ENCODE measurements at places on chromosomes 16 and 17.

- no peak for DNase-seq
These were observed 218.3 kb downstream of the FTO start for GRCh38 chr16:53922067-53922806.

DNA sequence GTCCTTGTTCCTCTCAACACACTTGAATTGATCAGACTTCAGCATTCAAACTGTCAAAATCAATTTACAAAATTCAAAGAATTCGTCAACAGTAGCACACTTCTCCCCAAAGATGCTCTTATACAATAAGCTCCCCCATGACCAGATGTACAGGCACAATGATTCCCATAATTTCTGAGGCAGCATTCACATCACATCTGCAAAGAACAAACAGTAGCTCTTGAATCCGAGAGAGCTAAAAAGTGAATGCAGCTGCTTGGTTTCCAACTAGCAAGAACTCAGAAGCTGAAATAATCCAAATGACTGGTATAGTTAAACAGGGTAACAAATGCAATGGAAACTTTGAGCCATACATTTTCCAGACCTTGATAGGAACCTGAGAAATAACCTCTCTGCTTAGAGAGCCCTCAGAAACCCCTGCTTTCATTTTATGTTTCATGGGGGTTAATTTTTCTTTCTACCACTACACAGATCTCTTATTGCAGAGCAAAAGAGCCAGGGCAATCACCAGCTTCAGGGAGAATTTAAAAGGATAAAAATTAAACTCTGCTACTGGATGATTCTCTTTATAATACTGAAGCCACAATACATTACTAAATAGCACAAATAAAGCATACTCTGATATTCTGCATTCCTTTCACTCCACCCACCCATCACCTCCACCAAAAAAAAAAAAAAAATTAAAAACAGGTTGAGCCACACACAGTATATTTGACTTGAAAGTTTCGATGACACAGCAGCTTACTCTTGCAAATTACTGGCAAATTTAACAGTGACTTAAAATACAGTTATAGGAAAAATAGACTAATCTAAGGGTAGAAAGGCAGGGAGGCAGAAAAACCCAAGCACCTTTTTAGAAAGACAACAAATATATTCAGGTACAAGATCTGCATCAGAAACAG lies 23.1 kb upstream of the TMEM97 start:
- DNase-seq: no peak

GRCh38 chr17:59451706-59452105 lies 113.7 kb upstream of the DHX40 start:
- DNase-seq: no peak

DNA sequence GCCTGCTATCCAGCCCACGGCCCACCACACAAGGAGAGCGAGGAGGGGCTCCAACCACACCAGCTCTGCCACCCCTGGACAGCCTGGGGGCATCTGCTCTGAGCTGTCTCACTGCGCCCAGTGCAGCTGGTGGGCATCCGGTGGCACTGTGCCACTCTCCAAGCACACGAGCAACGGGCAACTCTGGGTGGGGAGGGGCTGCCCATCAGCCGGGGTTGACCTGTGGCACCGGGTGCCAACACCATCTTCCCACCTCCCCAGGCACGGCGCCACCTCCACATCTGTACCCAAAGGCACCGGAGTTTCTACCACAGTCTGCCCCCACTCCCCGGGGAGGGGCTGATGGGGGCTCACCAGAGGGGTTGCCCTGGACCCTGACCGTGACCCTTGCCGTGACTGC lies 241.8 kb downstream of the RBFOX3 start:
- no peak for DNase-seq

Measured in DMS79 treated with DMSO at 0.1 percent for 48 hours (cell line).